ENCODE measurements at places on chromosomes 5 and 9.

- DNase-seq = peak; percentile 85
Observed at GRCh38 chr9:104858271-104858670, 69.7 kb downstream of the ABCA1 start.

DNA sequence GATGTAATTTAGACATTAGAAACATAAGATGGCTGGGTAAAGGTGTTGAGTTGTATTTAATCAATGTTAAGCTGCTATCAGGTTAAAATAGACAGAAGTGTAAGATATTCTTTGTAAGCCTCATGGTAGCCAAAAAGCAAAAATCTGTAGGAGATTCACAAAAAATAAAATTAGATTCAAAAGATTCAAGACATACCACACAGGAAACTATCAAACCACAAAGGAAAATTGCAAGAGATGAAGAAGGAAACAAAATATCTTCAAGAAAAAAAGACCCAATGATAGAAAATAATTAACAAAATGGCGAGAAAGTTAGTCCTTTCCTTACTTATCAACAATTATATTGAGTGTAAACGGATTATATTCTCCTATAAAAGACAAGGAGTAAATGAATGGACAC lies 15.3 kb downstream of the XRCC4 start:
- no peak for DNase-seq

GRCh38 chr9:135857371-135857786 lies 50.0 kb downstream of the CAMSAP1 start:
- peak; percentile 67 for DNase-seq

DNA sequence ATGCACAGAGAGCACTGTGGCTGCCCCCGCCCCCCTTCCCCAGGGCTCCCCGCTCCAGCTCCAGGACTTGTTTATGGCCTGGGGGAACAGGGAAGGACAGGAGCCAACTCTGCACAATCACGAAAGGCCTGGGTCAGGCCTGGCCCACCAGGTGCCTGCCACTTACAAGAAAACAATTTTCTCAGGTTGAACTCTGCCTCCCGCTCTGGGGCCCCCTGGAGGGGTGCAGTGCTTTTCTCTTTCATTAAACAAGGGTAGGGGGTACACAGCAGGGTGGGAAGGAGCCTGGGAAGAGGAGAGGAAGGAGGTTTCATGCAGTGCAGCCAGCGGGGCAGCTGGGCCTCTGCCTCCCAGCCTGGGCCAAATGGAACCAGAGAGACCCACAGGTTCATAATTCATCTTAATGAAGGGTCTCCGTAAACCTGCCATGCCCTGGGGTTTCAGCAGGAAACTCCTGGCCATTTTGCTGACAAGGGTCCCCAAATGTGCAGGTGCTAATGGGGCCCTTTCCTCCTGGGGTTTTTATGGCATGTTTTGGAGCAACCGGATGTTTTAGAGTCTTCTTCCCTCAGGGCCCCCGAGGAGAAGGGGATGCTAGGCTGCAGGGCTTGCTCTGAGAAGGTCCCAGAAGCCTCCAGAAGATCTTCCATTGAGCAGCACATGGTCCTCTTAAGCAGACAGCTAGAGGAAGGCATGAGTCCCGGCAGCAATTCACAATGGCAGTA lies 219.8 kb downstream of the SLIT3 start:
- no peak for DNase-seq

DNA sequence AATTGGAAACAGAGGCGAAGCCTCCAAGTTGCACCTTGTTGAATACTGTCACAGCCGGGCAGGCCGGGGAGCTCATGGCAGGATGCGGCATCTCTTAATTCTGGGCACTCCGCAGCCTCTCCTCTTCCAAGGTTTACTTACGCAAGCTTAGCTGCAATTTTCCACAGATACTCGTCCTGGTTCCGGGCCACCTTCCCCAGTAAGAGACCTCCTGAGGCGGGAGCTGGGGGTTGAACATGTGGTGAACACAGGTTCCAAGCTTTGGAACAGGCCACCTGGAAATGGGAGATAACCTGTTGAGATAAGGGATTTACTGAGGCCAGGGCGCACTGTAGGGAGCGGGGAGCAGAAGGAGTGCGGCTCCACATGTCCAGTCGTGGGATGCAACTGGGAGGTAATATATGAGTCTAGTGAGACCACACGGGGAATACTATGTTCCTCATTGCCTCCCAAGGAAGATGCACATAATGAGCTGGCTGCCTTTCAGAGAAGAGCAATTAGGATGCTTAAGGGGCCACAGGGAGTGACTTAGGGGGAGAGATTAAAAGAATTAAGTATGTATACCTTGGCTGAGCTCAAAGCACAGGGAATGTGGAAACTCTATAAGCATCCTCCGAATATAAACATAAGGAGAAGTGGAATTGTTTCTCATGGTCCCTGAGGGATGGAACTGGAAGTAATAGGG lies 335.2 kb downstream of the CWC27 start:
- no peak for DNase-seq
